ENCODE measurements at places on chromosomes 1 and 21.

- no peak for DNase-seq
These were observed 62.1 kb downstream of the PIK3R3 start for GRCh38 chr1:46070164-46070814.

- DNase-seq, result no peak
These were observed 23.2 kb downstream of the GLUL start for GRCh38 chr1:182368358-182368757.

DNA sequence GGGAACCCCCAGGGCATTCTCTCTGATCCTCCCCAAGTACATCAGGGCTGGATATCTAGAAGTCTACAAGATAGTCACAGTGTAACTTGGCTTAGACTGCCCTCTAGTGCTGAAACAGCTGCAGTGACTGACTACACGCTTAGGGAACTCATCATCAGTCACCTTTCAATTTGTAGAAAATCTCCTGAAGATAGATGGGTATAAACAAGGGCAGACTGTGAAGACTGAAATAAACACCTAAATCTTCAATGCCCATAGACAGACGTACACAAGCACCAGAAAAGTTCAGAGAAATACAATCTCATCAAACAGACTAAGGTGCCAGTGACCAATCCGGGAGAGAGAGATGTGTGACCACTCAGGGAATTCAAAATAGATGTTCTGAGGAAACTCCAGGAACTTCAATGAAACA is 46.6 kb downstream of the PACC1 start:
- DNase-seq, result no peak

DNA sequence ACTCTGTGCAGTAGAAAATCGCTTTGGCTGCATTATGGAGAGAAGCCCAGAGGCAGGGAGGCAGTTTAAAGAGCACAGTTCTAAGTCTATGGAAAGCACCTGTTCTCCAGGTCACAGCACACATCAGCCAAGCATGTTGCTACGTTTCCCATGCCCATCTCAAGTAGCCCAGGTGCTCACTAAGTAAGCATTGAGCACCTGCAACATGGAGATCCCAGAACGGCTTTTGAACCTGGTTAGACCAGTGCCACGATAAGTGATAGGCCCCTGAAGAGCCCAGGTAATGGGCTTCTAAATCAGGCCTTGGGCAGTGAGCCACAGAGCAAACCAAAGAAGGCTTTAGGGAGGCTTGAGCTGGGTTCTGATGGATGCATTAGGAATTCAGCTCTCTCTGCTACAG is 186.2 kb downstream of the C1orf94 start:
- DNase-seq, result no peak
